Endodermal cell (in vitro differentiated cells): ENCODE measurements at places on chromosomes 12 and 14.

GRCh38 chr12:15708396-15709076 lies 80.7 kb downstream of the EPS8 start:
- no peaks in the 10 kb centered on the region for H3K27me3 ChIP-seq
- peak overlapping the region; percentile 70 for H3K27ac ChIP-seq
- no peaks in the 10 kb centered on the region for H3K36me3 ChIP-seq
- no peaks in the 10 kb centered on the region for H3K4me1 ChIP-seq
- no peak overlapping the region for H3K4me3 ChIP-seq
- no peak for DNase-seq

DNA sequence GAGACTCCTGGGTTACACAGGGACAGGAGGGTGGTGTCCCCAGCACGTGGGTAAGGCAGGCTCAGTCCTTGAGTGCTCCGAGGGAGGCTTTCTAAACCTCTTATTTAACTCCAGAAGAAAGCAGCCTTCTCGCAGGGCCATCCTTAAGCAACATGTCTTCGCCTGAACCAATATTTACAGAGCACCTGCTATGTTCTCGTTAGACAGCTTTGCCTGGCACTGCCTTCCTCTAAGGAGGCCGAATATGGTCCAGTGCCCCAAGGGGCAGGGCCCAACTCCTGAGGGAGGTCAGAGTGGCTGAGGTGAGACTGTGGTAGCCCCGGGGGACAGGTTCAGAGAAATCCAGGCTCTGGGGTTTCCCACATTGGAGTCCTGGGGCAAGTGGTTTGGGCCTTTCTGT lies 2.1 kb upstream of the SCARB1 start:
- no peaks in the 10 kb centered on the region for H3K36me3 ChIP-seq
- DNase-seq, result no peak
- no peak overlapping the region for H3K27ac ChIP-seq
- H3K4me1 ChIP-seq, result no peaks in the 10 kb centered on the region

DNA sequence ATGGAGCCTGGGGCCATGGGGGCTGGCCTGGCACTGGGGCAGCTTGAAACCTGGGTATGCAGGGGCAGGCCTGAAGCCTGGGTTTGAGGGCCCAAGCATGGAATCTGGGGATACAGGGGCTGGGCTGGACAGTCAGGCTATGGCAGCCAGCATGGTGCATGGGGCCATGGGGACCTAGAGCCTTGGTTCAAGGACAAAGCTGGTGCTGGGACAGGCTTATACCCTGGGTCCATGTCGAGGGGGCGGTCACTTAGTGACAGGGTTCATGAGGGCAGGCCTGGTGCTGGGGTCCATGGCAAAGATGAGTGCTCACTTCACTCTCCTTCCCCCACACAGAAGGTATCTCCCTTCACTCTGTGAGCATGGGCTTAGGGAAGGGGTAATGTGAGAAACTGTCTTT lies 116.2 kb downstream of the BBS10 start:
- H3K27ac ChIP-seq, result no peak overlapping the region
- peak; percentile 28 for DNase-seq
- no peaks in the 10 kb centered on the region for H3K4me1 ChIP-seq
- H3K36me3 ChIP-seq, result no peaks in the 10 kb centered on the region

DNA sequence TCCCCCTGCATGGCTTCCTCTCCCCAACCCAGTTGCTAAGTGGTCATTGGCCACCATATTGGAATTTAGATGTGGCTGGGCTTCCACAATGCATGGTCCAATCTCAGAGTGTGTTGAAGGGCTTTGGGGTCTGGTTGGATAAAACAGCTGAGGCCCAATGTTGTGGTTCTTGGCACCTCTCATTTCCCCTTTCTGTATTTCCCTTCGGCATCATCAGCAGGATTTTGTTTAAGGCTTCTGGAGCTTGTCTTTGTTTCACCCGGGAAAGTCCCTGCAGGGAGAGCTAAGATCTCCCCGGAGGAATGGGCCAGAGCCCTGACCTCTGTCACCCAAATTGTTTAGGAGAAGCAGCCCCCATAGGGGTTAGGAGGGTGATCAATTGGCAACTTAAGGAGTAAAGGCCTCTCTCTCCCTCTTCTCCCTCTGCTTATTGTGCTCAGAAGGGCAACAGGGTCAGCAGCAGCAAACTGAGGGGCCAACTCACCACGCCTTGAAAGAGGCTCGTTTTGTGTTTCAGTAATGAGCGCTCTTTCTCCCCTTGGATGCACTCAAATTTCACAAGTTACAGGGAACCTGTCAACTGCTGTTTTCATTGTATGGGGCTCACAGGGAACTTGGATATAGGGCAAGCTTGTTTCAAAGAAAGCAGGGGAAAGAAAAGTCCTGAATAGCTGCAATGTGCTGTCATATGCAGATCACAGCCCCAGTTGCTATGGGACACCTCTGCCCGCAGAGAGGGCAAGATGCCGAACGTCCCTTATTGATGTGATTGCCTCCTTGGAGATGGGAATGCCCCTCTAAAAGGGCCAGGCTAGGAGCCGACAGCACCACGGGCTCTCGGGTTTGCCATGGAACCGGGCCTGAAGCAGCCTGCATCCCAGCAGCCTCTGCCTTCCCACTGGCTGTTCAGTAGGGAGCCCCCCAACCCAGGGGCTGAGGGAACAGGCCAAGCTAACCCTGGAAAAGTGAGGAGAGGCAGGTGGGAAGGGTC lies 223.7 kb downstream of the ZFP36L1 start:
- peaks cover 8% of the 10 kb centered on the region for H3K4me1 ChIP-seq
- H3K36me3 ChIP-seq, result no peaks in the 10 kb centered on the region
- H3K27me3 ChIP-seq, result no peaks in the 10 kb centered on the region

GRCh38 chr12:108757856-108758255 lies 26.5 kb upstream of the CORO1C start:
- H3K36me3 ChIP-seq, result no peaks in the 10 kb centered on the region
- H3K27ac ChIP-seq, result no peak overlapping the region
- H3K4me1 ChIP-seq, result no peaks in the 10 kb centered on the region

DNA sequence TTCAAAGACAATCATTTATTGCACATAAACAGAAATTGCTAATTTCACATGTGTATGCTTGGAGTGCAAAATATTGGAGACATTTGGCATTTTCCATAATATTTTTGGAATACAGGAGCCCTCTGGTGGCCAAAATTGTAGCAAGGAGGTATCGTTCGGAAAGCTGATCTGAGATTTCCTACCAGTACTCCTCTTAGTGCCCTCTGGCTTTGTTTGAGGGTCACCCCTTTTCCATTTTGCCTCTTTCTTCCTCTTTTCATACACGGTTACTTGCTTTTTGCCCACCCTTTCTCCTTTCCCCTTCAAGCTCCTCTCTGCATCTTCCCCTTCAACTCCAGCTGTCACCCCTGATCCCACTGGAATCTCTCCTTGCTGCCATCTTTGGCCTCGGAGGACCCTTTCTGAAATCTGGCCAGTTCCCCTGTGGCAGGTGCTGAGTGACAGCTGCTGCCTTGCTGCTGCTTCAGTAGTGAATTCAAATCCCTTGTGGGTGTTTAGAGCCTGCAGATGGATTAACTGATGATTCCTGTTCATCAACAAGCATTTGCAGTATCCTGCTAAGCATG lies 164.6 kb upstream of the PARP11 start:
- no peak overlapping the region for H3K27ac ChIP-seq
- H3K36me3 ChIP-seq, result no peaks in the 10 kb centered on the region
- no peaks in the 10 kb centered on the region for H3K27me3 ChIP-seq
- peak; percentile 66 for DNase-seq

GRCh38 chr12:98819821-98820404 lies 174.8 kb downstream of the APAF1 start:
- peak overlapping the region; percentile 18 for H3K27ac ChIP-seq
- no peak overlapping the region for H3K4me3 ChIP-seq
- no peaks in the 10 kb centered on the region for H3K27me3 ChIP-seq
- peaks cover 16% of the 10 kb centered on the region for H3K36me3 ChIP-seq

GRCh38 chr12:132132609-132133430 lies 11.3 kb downstream of the DDX51 start:
- no peak overlapping the region for H3K4me3 ChIP-seq
- H3K36me3 ChIP-seq, result peaks cover 12% of the 10 kb centered on the region
- no peak for DNase-seq
- no peaks in the 10 kb centered on the region for H3K4me1 ChIP-seq

DNA sequence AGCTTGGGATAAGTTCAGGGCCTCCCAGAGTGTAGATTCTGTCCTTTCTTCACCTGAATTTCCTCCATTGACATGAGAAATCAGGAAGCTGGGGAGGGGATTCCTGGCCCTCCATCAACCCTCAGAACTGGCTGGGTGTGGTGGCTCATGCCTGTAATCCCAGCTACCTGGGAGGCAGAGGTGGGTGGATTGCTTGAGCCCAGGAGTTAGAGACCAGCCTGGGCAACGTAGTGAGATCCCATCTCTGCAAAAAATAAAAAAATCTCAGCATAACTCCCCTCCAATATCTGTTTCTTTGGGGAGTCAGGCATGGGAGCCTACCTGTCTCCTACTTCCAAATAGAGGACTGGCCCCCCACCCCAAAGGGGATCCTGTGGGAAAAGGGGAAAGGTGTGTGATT lies 59.8 kb upstream of the TBX3 start:
- no peaks in the 10 kb centered on the region for H3K4me1 ChIP-seq
- no peak overlapping the region for H3K4me3 ChIP-seq
- no peak overlapping the region for H3K27ac ChIP-seq
- no peaks in the 10 kb centered on the region for H3K27me3 ChIP-seq

GRCh38 chr12:117121441-117121840 lies 22.2 kb upstream of the TESC start:
- no peak overlapping the region for H3K27ac ChIP-seq
- H3K4me1 ChIP-seq, result peaks cover 19% of the 10 kb centered on the region
- H3K27me3 ChIP-seq, result no peaks in the 10 kb centered on the region
- no peaks in the 10 kb centered on the region for H3K36me3 ChIP-seq

GRCh38 chr12:114876968-114877680 lies 193.1 kb upstream of the TBX3 start:
- H3K36me3 ChIP-seq, result no peaks in the 10 kb centered on the region

- H3K4me1 ChIP-seq, result peaks cover 6% of the 10 kb centered on the region
- H3K27ac ChIP-seq, result no peak overlapping the region
- DNase-seq, result no peak
- no peak overlapping the region for H3K4me3 ChIP-seq
- no peaks in the 10 kb centered on the region for H3K27me3 ChIP-seq
Measured at GRCh38 chr12:65672441-65672840, 151.8 kb upstream of the HMGA2 start.

- no peak overlapping the region for H3K4me3 ChIP-seq
- no peaks in the 10 kb centered on the region for H3K4me1 ChIP-seq
- no peak for DNase-seq
- H3K27ac ChIP-seq, result no peak overlapping the region
- no peaks in the 10 kb centered on the region for H3K36me3 ChIP-seq
Measured at GRCh38 chr14:66650491-66650911, 142.6 kb downstream of the GPHN start.

DNA sequence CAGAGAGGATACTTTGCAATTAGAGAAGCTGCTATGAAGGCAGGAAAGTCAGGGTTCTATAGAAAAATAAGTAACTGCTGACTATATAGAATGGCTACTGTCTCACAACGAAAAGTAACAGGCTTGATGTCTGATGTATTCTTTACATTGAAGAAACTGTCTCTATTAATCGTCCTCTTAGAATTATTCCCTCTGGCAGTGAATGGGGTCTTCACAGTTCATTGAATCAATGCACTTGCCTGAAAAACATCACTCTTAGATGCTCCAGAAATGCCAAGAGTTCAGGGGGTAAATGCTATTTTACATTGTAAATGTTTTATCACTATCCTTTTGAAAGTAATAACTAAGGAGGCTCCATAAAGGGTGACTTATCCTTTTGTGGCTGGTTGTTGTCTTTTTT lies 37.7 kb upstream of the CRACR2A start:
- no peaks in the 10 kb centered on the region for H3K27me3 ChIP-seq
- no peaks in the 10 kb centered on the region for H3K4me1 ChIP-seq
- DNase-seq, result no peak
- H3K36me3 ChIP-seq, result no peaks in the 10 kb centered on the region
- H3K4me3 ChIP-seq, result no peak overlapping the region
- H3K27ac ChIP-seq, result peak overlapping the region; percentile 13

DNA sequence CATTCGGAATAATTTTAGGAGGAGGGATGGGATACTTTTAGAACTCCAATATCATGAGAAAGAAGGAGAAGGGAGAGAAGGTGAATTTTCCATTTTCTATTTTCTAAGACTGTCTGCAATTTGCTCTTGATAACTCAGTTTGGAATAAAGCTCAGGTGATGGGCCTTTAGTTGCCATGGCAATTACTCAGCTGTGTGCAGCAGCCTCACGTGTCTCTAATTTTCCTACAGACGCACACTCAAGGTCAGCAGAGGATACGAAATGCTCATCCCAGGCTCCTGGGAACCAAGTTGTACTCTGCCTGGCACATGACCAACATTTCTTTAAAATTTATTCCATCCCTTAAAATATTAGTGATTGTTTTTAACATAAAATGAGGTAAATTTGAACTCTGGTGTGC lies 76.7 kb downstream of the TTC8 start:
- H3K27ac ChIP-seq, result no peak overlapping the region
- no peak for DNase-seq
- no peaks in the 10 kb centered on the region for H3K36me3 ChIP-seq

DNA sequence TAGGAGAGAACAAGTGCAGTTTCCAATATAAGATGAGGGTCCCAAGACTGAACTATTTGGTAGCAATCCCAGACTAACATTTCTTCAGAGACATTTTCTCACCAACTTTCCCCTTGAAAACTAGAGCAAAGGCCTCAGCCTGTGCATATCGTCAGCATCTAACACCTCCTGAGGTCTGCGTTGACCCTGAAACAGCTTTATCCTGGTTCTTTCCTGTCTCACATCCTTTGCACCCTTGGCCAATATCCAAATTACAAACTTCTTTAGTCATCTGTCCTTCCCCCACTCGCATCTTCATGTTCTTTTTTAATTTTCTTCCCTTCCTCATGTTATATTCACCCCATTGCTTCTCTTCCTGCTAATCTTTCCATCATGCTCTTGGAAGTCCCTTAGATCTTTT lies 83.0 kb downstream of the FAR2 start:
- H3K4me3 ChIP-seq, result no peak overlapping the region
- H3K27ac ChIP-seq, result no peak overlapping the region
- peaks cover 5% of the 10 kb centered on the region for H3K4me1 ChIP-seq

GRCh38 chr12:89041078-89041477 lies 311.2 kb downstream of the DUSP6 start:
- no peak for DNase-seq
- H3K4me3 ChIP-seq, result no peak overlapping the region
- H3K27me3 ChIP-seq, result peaks cover 19% of the 10 kb centered on the region

DNA sequence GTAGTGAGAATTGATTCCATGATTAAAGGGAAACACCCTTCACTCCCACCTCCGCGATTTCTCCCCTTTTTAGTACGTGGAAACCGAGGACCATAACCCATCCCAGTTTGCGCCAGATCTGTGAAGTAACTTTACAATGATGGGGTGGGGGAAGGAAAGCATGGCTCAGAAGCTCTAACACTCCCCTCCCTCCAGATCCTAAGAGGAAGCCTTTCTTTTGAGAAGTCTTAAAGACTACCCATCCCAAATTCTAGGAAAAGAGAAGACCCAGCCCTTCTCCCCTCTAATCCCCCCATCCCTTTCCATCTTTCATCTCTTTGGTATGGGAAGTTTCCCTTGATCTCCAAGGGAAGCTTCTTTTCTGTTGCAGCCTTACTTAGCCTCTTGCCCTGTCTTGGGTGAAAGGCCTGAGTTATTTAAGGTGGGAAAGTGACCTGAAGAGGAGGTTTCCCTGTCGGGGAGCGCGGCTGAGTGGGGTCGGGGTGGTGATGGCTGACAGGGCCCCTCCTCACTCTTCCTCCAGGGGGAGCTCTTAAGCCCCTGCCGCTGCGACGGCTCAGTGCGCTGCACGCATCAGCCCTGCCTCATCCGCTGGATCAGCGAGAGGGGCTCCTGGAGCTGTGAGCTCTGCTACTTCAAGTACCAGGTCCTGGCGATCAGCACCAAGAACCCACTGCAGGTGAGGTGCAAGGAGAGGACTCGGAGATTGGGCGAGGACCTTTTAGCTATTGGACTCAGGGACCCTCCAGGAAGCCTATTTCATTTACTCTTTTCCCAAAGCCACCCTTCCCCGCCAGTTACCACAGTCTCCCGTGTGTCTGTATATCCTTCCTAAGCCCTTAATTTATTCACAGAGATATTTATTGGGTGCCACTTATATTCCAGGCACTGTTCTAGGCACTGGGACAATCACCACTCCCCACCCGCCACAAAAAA lies 1.8 kb downstream of the MARCHF9 start:
- H3K27ac ChIP-seq, result no peak overlapping the region
- peaks cover 56% of the 10 kb centered on the region for H3K27me3 ChIP-seq
- H3K4me3 ChIP-seq, result peak overlapping the region; percentile 79
